ENCODE measurements at places on chromosomes 13 and 19. TPM values are rescaled to one million over a fixed set of nuclear protein-coding genes. Genes with fewer than 3 reads are reported as not detected.

- no peak overlapping the region for H3K4me3 ChIP-seq
- H3K27me3 ChIP-seq, result peaks cover 28% of the 10 kb centered on the region
- H3K27ac ChIP-seq, result no peak overlapping the region
- DNase-seq, result no peak
- H3K4me1 ChIP-seq, result no peaks in the 10 kb centered on the region
- peaks cover 1% of the 10 kb centered on the region for H3K36me3 ChIP-seq
Observed at GRCh38 chr19:34832581-34833112, 59.6 kb upstream of the ZNF599 start.

- no peak overlapping the region for H3K27ac ChIP-seq
- H3K27me3 ChIP-seq, result no peaks in the 10 kb centered on the region
- no peaks in the 10 kb centered on the region for H3K4me1 ChIP-seq
Observed at GRCh38 chr13:64819081-64819480, 2411.1 kb downstream of the PCDH9 start.

- H3K4me3 ChIP-seq, result no peak overlapping the region
- H3K27ac ChIP-seq, result no peak overlapping the region
- no peak for DNase-seq
- H3K36me3 ChIP-seq, result no peaks in the 10 kb centered on the region
- no peaks in the 10 kb centered on the region for H3K4me1 ChIP-seq
Observed at GRCh38 chr13:67004511-67004910, 225.6 kb downstream of the PCDH9 start.

DNA sequence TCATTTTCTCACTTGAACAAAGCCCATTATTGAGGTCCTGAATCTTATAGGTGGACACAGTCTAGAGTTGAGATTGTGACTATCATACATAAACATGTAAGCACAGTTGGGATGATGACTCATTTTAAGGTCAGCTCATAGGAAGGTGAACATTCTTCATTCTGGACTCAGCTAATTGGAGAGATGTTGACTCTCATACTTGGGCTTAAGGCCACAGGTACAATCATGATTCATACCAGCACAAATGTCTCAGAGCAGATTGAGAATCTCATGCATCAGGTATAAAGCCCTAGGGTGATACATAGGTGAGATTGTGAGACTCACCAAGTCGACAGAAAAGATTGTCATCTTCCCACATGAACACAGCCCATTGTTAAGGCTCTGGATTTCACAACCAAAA, 62.3 kb upstream of the ZNF724 start:
- H3K36me3 ChIP-seq, result peaks cover 22% of the 10 kb centered on the region
- H3K4me3 ChIP-seq, result no peak overlapping the region
- no peak for DNase-seq
- H3K4me1 ChIP-seq, result no peaks in the 10 kb centered on the region
- H3K27me3 ChIP-seq, result no peaks in the 10 kb centered on the region

DNA sequence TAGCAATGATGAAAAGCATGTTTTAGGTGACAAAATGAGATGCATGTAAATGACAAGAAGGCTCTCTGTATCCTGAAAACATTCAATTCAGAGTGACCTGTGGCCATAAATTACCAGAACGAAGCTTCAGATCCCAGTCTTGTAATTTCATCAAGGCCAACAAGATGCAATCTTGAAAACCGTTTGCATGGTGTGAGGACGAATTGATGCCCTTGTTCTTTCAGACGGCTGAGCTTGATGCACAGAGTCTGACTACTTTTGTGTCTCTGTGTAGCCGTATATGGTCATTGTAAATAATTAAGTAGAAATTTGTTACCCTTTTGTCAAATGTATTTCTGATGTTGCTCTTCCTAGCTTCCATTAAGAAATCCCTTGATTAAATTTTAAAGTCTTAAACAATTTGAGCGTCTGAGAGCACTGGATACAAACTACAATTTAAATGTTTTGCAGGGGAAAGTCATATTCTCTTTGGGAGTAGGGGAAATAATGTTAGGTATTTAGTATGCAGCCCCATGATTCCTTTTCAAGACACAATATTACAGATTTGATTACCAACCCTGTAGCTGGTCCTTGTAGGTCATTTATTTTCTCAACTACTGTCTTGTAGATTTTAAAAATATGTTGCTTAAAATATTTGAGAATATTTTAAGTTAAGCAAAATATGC, 125.8 kb upstream of the PCDH9 start:
- H3K4me3 ChIP-seq, result no peak overlapping the region
- H3K36me3 ChIP-seq, result no peaks in the 10 kb centered on the region
- no peaks in the 10 kb centered on the region for H3K27me3 ChIP-seq
- no peak overlapping the region for H3K27ac ChIP-seq
- DNase-seq, result no peak

GRCh38 chr19:8835877-8836276, 3.7 kb downstream of the MBD3L1 start:
- no peak overlapping the region for H3K27ac ChIP-seq
- DNase-seq, result no peak
- peaks cover 45% of the 10 kb centered on the region for H3K27me3 ChIP-seq

DNA sequence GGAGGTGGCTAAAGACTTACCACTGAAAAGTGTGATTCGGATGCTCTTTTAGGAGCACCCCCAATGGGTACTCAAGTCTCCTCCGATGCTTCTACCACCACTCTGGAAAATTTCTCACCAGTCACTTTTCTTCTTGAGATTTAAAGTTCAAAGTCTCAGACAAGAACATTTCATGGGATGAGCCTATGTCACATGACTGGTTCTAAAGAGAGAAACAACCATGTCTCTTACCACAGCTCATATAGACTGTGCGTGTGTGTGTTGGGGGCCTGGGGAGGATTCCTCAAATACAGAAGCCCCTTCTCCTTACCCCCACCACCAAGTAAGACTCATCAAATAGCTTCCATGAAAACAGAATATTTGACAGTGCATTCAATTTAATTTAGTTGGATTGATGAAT, 181.7 kb upstream of the MIR17HG start:
- H3K27ac ChIP-seq, result no peak overlapping the region
- no peak overlapping the region for H3K4me3 ChIP-seq
- peaks cover 36% of the 10 kb centered on the region for H3K4me1 ChIP-seq
- H3K36me3 ChIP-seq, result peaks cover 26% of the 10 kb centered on the region
- no peaks in the 10 kb centered on the region for H3K27me3 ChIP-seq

GRCh38 chr19:44401139-44402115, at the start of gene ZNF285:
TSS of gene ZNF285 (minus strand) at chr19:44401608. CDS start at chr19:44397213, 4,395 bp downstream.
- peak; percentile 89 for DNase-seq
- H3K27ac ChIP-seq, result peak within 1 kb of the TSS; percentile 31
- H3K36me3 ChIP-seq, result peaks cover 16% of the 10 kb centered on the region
- H3K4me1 ChIP-seq, result peaks cover 4% of the 10 kb centered on the region
- peaks cover 15% of the 10 kb centered on the region for H3K27me3 ChIP-seq

- H3K4me3 ChIP-seq, result peak overlapping the region; percentile 89
- peaks cover 4% of the 10 kb centered on the region for H3K36me3 ChIP-seq
- no peak overlapping the region for H3K27ac ChIP-seq
- DNase-seq, result peak; percentile 18
Observed at GRCh38 chr13:33017323-33017929, 1.2 kb downstream of the KL start.

Gene NTF4
- not detected for total RNA-seq
